ENCODE measurements at places on chromosomes 6 and 20.

DNA sequence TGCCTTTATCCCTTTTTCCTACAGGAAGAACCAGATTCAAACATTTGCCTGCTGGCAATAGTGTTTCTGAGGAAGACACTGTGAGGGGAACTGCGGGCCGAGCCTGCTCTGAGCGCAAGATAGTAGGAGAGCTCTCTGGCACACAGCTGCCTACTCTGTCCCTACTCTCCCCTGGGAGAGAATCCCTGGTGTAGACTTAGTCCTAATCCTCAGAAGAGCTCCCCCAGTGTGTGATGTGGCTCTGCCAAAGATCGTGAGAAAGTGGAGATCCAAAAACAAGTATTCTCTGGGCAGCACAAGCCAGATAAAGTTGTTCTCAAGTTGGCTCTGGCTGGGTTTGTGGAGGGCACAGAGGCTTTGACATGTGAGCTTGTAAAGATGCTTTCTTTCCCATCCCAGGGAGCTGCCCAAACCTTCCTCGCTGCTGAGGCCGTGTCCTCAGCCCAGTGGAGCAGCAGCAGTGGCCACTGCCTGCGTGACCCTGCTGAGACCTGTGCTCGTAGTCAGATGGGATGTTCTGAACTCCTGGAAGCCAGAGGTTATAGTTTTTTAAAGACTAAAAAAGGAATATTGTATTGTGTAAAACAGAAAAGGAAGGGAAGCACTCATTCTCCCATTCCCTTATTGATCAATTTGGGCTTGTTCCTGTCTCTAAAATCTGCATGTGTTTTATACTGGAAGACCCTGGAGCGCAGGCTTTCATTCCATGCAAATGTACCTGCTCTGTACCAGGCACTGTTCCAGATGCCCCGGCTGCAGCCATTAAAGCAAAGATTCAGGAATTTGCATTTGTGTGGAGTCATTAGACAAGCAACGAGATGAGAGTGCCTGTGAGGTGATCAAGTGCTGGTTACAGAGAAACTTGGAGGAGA is 30.7 kb downstream of the PNLDC1 start:
- DNase-seq: no peak

GRCh38 chr6:15996030-15996429 is 132.9 kb upstream of the MYLIP start:
- no peak for DNase-seq

GRCh38 chr20:4161401-4162251 is 146.3 kb upstream of the RNF24 start:
- DNase-seq: peak; percentile 28

DNA sequence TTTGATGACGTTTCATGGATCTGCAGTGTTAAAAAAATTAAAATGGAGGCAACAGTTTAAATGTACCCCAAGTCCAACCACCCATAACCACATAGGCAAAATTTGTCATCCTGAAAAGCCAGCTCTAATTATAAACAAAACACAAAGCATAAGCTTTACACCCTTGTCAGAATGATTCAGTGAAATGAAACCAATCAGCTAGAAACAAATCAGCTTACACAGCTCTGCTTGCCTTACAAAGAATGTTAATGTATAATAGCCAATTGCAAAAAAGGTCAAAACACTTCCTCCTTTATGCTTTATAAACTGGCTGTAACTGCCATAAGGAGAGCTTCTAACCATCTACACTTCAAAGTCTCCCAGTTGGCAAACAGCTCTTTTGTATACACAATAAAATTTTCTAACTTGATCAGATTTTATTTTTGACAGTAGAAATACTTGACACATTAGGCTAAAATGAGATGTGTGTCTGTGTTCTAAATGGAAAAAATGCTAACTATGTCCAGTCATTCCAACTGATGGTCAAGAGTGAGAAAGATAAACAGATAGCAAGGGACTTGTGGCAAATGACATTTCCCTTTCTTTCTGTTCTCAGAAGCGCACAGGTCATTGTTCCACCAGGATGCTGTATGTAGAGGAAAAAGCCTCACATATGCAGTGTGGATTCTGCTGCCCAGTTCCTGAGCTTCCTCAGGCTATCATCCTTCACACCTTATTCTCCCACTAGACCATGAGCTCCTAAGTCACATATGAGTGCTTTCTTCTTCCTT is 344.3 kb upstream of the ID4 start:
- DNase-seq: no peak

- no peak for DNase-seq
Measured at GRCh38 chr6:14804785-14805210, 441.1 kb upstream of the JARID2 start.

DNA sequence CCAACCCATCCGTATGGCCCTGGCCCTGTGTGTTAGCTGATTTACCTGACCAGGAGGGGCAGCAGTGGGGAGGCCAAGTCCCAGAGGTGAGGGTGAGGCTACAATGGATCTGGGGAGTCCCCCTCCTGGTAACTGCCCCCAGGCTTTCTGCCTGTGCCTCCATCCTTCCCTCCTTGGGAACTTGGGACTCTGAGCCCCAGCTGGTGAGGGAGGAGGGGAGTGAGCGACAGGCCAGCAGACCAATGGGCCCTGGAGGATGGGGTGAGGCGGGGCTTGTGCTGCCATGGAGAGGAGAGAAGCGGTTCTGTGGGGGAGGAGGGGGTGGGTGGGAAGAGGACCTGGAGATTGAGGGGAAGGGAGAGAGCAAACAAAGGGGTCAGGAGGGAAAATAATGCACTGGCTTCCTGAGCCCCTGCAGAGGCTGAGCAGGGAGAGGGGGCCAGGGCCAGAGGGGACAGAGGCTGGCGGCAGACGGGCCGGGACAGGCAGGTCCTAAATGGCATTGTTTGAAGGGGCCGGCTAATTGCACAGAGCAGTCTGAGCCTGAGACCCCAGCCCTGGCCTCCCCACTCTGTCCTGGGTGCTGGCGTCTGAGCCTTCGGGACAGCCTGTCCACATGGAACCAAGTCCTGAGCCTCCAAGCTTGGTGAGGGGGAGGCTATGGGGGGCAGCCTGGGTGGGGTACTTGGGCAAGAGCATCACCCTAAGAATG is 17.5 kb downstream of the DNMT3B start:
- no peak for DNase-seq

- no peak for DNase-seq
Measured at GRCh38 chr6:44021589-44022295, 105.5 kb downstream of the MRPL14 start.

- DNase-seq: no peak
Measured at GRCh38 chr6:57263739-57264138, 41.6 kb upstream of the RAB23 start.

DNA sequence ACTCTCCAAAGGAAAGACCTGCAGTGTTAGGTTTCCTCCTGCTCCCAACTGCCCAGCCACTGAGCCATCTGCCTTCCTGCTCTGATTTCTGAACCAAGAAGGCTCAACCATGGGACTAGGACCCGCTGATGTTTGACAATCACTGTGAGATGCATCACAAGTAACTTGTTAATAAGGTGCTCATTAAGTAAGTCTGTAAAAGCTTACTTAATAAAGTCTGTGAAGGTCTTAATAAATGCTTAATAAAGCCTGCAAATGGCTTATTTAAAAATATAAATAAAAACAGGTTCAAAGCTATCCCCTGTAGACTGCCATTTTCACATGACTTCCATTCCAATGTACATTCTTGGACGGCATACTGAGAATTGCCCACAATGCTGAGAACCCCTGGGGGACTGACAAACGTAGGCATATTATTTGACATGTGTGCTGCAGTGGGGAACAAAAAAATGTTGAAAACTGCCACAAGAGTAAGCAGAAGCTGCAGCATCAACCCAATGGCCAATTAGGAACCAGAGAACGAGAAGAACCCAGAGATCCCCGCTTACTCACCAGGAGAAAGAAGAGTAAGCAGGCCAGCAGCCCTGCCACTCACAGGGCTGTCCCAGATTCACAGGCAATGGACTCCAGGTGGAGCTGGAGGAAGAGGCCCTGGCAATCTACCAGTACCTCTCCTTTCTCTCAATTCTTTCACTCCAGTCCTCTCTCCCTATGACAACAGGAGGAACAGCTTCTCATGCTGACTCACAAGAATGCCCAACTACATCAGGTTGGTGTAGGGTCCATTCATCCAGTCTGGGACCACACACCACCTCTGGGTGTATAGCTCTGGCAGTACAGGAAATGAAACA is 19.5 kb downstream of the KIF13A start:
- DNase-seq: no peak

DNA sequence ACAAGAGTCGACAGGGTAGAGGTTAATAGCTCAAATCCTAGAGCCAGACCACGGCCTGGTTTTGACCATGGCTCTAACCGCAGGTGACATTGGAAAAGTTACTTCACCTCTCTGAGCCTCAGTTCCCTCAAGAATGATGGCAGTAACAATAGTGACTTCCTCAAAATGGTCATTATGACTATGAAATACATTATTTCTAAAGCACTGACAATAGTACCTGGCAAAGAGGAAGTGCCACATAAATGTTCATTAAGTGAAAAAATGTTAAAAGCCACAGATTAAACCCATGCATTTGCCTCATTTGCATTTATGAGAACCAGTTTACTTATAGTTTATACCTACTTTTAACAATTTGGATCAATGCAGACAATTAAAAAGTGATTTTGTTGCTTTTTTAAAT is 12.3 kb downstream of the BTBD3 start:
- DNase-seq: no peak

- no peak for DNase-seq
Measured at GRCh38 chr6:7267466-7268091, 45.4 kb downstream of the SSR1 start.

GRCh38 chr6:146890644-146891434 is 292.1 kb downstream of the ADGB start:
- DNase-seq: no peak

GRCh38 chr6:32932132-32932868 is 8.5 kb downstream of the HLA-DMB start:
- no peak for DNase-seq

DNA sequence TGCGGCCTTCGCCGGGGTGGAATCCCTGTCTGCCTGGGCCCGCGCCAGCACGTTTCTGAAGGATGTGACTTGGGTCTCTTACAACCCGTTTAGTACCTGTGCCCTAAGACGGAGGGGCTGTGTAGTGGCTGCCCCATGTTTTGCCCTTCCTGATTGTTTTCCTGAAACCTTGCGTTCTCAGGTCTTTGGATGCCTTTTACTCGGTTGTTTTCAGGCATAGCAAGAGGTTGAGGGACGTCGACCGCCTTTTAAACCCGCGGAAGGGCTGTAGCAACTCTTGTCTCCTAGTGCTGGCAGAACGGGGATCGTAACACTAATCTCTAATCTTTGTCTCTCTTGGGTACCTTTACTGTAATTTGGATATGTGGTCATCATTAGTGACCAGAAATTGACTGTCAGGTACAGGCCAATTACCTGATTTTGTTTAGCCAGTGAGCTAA is 706 bp upstream of the NANP start:
- DNase-seq: no peak

DNA sequence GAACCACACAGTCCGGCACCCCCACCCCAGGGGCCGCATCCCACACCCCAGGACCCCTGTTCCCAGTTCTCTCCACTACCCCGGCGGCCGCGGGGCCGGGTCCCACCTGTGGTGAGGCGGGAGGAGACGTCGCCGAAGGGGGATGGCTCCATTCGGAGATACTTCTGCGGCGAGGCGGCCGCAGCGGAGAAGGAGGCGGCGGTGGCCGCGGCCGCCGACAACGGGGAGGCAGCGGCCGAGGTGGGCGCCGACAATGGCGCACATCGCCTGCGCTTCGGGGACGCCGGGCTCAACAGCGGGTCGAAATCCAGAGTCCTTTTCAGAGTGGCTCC is 723 bp downstream of the AKIRIN2 start:
- DNase-seq: no peak

DNA sequence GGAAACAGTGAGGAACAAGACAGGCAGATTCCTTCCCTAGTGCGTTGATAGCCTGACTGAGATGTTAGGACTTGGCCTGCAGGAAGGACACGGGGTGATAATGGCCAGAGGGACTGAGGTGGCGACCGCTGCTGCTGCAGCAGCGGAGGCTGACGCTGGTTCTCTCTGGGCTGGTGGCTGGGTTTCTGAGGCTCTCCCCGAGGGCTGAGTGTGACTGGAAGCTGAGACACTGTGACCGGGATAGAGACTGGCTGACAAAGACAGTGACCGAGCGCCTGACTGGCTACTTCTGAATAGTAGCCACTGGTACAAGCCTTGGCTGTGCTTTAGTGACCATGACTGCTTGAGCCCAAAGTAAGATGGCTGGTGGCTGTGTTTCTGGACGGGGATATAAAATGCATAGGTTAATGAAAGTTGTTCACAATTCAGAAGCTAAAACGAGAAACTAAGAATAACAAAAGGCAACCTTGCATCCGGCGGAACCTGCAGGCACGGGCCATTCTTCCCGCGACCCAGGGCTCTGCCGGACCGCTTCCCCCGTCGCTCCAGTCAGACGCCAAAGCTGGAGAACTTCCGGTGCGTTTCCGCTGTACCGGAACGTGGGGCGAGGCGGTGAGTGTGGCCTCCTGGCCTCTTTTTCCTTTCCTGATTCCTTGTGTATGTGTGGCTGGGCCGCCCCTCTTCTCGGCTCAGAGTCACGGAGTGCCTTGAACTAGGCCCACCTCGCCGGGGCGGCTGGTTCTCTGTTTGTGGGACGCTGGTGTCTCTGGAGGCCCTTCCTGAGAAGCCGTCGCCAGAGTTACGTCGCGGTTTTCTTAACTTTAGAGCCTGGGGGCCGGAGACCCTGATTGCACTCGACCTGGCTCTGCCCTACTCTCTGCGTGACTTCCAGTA is at the start of gene AAR2:
TSS of gene AAR2 (plus strand) at position 587 of the 894 bp plus-strand sequence. CDS start 3,391 bp downstream, outside the sequence.
- DNase-seq: peak; percentile 43

GRCh38 chr6:131979515-131980337 is 28.6 kb upstream of the CCN2 start:
- DNase-seq: no peak

DNA sequence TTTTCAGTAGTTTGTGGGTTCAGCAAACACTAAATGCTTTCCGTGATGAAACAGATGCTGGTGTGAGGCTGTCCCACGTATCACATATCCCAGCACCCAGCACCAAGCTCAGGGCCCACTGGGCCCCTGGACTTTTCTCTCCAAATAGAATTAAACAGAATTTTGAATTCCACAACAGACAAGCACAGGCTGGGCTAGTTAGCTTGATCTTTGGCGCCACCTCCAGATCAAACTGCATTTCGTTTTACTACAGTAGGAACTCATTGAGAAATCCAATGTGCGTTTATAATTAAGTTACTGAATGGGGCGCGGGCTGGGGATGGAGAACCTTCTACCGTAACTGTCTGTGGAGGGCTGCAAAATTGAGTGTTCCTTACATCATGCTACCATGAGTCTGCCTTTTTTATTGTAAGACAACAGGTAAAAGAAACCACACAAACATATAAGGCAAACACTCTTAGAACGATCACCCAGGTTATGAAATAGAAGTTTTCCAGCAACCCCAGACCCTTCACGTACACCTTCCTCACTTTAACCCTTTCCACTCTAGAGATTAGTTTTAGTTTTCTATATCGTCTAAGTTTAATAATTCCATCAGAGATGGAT is 107.8 kb downstream of the ZFP64 start:
- DNase-seq: peak; percentile 10

DNA sequence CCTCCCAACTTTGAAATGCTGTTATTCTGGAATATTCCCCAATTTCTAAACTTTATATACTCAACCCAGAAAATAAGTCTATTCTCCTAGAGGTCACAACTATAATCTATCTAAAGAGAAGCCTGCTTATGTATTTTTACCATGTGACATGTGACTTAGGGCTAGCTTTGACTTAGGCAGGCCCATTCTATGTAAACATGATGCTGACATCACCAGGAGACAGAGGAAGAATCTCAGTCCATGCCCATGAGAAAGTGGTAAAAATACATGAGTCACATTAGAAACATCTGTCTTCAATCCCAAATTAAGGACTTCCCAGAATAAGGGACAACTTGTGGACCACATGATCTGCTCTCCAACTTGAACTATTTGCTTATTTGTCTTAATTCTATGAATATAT is 113.6 kb upstream of the ID4 start:
- DNase-seq: no peak

All from NCI-H187 (cell line).